Activated CD8-positive, alpha-beta memory T cell treated with anti-CD3 and anti-CD28 coated beads, Interleukin-2, amount 10 ng/mL, durations not matched to agents 7 days and 5 days (primary cell): ENCODE measurements at places on chromosomes 13 and 19. TPM values are rescaled to one million over a fixed set of nuclear protein-coding genes. Genes with fewer than 3 reads are reported as not detected.

Gene PLK5
- not detected for total RNA-seq

Gene PSG1
- not detected for total RNA-seq

Gene KIR2DL3
- 0.30 TPM for total RNA-seq

Gene FCHO1
- 70.6 TPM for total RNA-seq

Gene NCLN
- 67.3 TPM for total RNA-seq

Gene ARRDC2
- total RNA-seq: 45.2 TPM

Gene STARD13
- total RNA-seq: 1.2 TPM

Gene MYDGF
- total RNA-seq: 60.8 TPM

Gene SNRPD2
- total RNA-seq: 634 TPM

Gene CABP5
- not detected for total RNA-seq

Gene DHRS12
- 6.0 TPM for total RNA-seq
